ENCODE measurements at places on chromosomes 12 and 14.
A peak's percentile ranks its signal among the peaks of the same experiment; 100 is the strongest.

DNA sequence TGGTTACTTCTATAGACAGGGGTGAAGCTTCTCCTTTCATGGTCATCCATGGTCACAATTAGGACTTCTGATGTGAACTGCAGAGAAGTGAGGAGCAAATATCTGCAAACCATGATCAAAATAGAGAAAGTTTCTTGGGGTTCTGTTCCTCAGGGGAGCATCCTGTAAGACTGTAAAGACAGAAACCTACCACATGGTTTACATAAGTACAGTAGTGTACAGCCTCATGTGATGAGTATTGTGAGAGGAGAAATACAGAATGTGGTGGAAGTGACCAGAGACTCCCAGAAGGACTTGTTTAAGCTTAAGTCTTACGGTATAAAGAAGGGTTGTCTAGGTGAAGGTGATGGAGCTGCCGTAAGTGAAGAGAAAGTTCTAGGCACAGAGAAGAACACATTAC, 484.7 kb downstream of the LRIG3 start:
- no peak for DNase-seq

- DNase-seq: no peak
Measured at GRCh38 chr14:67241411-67242167, at the start of gene PALS1. TSS of gene PALS1 (plus strand) at chr14:67241435. CDS start at chr14:67279171, 37,736 bp downstream.

- no peak for DNase-seq
Measured at GRCh38 chr12:94149119-94149780, 873 bp downstream of the PLXNC1 start.

- no peak for DNase-seq
Measured at GRCh38 chr12:52675301-52675701, 4.9 kb downstream of the KRT1 start.

DNA sequence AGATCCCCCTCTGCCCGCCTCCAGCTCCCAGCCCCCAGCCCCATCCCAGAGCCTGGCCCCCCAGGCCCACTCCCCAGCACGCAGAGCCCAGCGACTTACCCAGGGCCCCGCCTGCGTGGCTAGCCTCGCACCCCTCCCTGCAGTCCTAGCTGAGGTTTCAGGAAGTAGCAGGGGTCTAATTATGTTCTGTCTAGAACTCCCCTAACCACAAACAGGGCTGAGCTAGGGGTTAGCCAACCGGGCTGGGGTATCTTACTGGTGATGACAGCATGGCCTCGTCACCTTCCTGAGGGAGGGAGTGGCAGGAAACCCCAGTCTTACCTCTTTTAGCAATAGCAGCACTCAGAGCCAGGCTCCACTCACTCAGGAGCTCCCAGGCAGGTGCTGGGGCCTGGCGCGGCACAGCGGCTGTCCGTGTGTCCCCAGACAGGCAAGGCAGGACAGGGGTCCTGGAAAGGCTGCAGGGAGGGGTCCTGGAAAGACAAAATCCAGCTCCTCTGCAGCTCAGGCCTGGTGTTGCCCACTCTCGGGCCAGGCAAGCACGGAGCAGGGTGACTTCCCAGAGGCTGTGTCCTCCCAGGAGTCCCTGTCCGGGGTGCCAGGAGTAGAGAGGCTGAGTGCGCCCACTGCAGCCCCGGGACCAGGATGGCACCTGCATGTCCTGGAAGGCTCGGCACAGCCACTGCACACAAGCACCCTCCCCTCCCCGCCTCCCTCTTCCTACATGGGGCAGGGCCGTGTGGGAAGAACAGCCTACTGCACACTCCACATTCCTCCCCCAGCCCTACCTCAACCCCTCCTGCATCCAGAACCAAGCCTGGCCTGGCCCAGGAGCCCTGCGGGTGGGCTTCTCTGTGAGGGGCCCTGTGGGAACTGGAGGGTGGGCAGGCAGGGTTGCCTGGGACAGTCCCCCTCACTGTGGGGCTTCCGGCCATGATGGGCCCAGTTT, at the start of gene GPR132:
GPR132 (minus strand) TSS at position 151 of the 949 bp plus-strand sequence. CDS start 10,010 bp downstream, outside the sequence.
- DNase-seq: peak; percentile 71

DNA sequence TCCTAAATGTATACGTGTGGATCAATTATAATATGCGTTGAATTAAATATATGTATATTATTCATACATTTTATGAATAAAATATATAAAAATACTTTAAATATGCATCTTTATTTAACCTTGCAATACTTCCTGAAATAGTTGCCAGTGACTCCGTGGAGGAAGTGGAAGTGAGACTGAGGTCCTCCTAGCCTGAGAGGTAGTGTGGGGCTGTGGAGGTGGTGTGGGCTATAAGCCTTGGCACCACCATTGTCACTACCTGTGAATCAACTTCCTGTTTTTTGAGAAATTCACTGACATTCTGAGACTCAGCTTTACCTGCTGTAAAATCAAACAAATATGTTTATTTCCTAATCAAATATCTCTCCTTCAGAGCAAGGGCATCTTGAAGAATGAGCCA, 514.2 kb downstream of the VRK1 start:
- DNase-seq: no peak

DNA sequence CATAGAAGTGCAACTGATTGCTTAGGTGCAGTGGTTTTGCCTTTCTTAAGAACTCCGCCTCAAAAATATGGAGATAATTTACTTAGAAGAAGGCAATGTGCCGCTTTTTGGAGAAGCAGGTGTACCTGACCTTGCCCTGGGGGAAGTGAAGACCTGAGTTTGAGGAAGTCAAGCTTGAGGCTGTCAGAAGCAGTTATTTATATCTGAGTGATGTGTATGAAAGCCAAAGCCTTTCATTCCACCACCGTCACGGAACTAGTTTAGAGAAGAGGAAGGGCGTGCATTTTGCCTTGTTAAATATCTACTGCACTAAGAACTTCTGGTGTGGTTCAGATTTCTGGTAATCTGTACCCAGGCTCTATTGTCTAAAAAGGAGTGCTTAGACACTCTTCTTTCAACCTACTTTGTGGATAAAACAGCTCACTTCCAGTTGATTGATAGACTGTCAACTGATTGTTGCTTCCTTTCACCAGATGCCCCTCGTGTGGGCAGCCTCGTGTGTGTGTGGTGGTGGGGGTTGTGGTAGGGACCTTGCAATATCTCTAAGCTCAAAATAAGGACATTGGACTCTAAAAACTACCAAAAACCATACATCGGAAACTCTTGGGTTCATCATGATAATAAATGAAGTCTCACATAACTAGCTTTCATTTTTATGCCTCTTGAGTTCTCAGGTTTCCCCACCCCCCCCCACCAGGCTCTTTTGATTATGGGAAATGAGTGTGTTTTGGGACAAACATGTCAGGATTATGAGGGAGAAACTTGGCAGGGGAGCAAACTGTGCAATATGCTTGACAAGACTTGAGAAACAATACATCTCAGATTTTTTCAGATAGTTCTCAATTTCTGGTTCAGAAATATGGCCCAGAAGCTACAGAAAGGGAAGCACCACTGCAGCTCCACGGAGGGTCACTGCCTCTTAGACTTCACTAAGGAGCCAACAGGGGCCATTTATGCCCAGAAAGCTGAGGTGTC, 78.6 kb downstream of the ARF6 start:
- DNase-seq: peak; percentile 23

DNA sequence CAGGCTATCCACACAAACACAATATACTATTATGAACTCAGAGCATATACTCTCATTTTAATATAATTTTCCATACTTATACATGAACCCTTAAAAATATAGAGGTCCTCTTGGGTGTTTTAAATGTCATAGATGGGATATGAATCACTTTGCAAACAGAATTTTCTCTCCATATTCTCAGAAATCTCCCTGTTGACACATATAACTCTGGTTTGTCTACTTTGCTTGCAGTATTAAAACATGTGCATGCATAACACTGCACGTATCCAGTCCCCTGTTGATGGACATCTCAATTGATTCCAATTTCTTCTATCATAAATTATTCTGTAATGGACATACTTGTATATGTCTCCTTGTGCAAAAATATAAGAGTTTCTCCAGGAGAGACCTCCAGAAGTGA, 417.5 kb upstream of the TBX3 start:
- DNase-seq: no peak

- DNase-seq: no peak
Measured at GRCh38 chr12:110821917-110822316, 24.9 kb upstream of the CCDC63 start.

GRCh38 chr12:131681257-131681620, 29.7 kb upstream of the SFSWAP start:
- no peak for DNase-seq
